Activated T-helper 1 cell treated with anti-CD3 and anti-CD28 coated beads, Interleukin-12 subunit alpha, Interleukin-12 subunit beta, Interleukin-2, Interleukin-4 antibody, amounts not matched to agents 30 ng/mL and 10 ng/mL and 1 ng/mL, durations not matched to agents 14 hours and 24 hours and 36 hours (primary cell): ENCODE measurements at places on chromosomes 4 and X. TPM values are rescaled to one million over a fixed set of nuclear protein-coding genes. Genes with fewer than 3 reads are reported as not detected.
A peak's percentile ranks its signal among the peaks of the same experiment; 100 is the strongest.

DNA sequence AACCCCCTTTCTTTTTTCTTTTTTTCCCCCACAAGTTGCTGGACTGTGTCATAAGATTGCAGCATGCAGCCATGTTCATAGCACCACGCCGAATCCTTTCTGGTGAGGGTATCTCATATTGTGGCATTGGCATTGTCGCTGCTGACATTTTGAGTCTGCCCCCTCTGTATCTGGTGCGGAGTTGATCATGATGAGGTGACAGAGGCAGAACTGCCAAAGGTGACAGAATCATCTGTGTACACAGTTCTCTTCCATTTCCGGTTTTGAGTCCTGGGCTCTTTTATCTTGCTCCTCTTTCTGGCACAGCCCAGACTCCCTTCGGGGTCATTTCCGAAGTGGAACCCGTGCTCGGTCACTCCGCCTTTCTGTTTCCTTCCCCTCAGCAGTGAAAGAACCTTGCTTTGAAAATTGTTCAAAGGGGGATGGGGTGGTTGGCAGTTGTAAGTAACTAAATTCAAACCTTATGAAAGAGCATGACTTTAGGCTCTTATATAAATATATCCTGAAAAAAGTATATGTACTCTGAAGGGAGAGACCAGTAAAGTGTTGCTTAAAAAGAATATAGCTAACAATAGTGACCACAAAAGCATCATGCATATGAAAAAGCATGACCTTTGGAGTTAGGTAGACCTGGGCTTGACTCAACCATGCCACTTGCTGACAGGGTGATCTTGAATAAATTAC lies 55.0 kb upstream of the BMP2K start:
- peak overlapping the region; percentile 71 for H3K27ac ChIP-seq
- DNase-seq: peak; percentile 4
- H3K27me3 ChIP-seq: no peaks in the 10 kb centered on the region
- no peaks in the 10 kb centered on the region for H3K36me3 ChIP-seq

DNA sequence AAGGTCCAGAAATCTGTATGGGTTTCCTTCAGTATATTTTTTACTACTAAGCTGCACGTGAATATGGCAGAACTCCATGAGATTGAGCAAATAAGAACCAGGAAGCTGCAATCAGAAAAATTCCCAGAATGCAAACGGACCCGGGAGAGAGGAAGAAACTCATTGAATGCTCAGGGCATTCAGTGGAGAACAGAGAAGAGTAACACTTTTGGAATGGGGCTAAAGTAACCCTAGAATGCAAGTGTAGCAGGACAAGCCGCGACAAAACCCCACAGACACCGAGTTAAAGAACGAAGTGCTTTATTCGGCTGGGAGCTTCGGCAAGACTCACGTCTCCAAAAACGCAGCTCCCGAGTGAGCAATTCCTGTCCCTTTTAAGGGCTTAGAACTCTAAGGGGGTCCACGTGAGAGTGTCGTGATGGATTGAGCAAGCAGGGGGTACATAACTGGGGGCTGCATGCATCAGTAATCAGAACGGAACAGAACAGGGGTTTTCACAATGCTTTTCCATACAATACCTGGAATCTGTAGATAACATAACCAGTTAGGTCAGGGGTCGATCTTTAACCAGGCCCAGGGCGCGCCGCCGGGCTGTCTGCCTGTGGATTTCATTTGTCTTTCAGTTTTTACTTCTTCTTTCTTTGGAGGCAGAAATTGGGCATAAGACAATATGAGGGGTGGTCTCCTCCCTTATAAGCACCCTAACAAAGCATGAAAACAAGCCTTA lies 56.4 kb downstream of the RAB28 start:
- H3K27ac ChIP-seq: no peak overlapping the region
- peaks cover 8% of the 10 kb centered on the region for H3K36me3 ChIP-seq
- H3K4me1 ChIP-seq: no peaks in the 10 kb centered on the region
- DNase-seq: no peak
- no peak overlapping the region for H3K4me3 ChIP-seq

GRCh38 chrX:38095971-38096529 lies 89.7 kb downstream of the SYTL5 start:
- H3K4me1 ChIP-seq: no peaks in the 10 kb centered on the region
- no peak overlapping the region for H3K4me3 ChIP-seq
- no peak for DNase-seq

GRCh38 chrX:65035446-65035770 lies 59.2 kb upstream of the ZC4H2 start:
- H3K27ac ChIP-seq: peak overlapping the region; percentile 92
- peaks cover 20% of the 10 kb centered on the region for H3K4me1 ChIP-seq
- H3K36me3 ChIP-seq: no peaks in the 10 kb centered on the region
- H3K4me3 ChIP-seq: peak overlapping the region; percentile 91
- no peaks in the 10 kb centered on the region for H3K27me3 ChIP-seq

GRCh38 chr4:145280541-145280940 lies 100.2 kb upstream of the OTUD4 start:
- H3K4me1 ChIP-seq: no peaks in the 10 kb centered on the region
- H3K27ac ChIP-seq: no peak overlapping the region
- no peak overlapping the region for H3K4me3 ChIP-seq
- no peaks in the 10 kb centered on the region for H3K36me3 ChIP-seq
- no peaks in the 10 kb centered on the region for H3K27me3 ChIP-seq
- no peak for DNase-seq

Gene RPS6KA6
- total RNA-seq: not detected in 2 replicates

Gene GPRIN3
- total RNA-seq: 37.1 and 39.0 TPM in 2 replicates
